NCI-H774 (cell line): ENCODE measurements at places on chromosomes 1 and 21.

DNA sequence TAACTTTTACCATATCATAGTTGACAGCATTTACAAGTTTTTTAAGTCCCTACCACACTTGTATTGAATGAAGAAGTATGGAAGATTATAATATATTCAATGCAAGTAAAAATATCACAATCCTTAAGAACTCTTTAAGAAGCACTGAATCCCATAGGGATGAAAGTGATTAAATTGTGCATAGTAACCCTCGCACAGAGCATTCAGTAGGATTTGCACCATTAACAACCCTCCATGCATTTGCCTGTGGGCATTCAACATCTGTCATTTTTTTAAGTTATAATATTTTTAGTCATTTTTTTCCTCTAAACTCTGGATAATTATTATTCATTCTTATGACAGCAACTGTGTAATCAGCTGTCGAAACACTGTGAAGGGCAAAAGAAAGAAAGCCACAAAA is 10.1 kb downstream of the SELE start:
- DNase-seq: no peak

DNA sequence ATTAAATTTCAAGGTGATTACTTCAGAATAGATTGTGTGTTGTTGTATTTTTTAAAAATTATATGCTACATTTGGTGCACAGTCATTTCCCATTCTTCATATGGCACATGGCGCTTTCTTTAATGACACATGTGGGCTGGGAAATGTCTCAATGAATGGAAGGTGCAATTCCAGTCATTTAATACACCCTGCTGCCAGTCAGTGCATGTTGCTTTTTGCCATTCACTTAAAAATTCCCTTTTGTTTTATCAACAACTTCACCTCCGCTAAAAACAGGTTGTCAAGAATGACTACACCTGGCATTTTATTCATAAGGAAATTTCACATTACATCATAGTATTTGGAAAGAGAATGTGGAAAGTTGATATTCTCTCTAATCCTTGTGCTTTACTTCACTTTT is 716.4 kb upstream of the ADAMTS5 start:
- DNase-seq: no peak

- no peak for DNase-seq
Measured at GRCh38 chr1:208533746-208534598, 289.8 kb upstream of the PLXNA2 start.

DNA sequence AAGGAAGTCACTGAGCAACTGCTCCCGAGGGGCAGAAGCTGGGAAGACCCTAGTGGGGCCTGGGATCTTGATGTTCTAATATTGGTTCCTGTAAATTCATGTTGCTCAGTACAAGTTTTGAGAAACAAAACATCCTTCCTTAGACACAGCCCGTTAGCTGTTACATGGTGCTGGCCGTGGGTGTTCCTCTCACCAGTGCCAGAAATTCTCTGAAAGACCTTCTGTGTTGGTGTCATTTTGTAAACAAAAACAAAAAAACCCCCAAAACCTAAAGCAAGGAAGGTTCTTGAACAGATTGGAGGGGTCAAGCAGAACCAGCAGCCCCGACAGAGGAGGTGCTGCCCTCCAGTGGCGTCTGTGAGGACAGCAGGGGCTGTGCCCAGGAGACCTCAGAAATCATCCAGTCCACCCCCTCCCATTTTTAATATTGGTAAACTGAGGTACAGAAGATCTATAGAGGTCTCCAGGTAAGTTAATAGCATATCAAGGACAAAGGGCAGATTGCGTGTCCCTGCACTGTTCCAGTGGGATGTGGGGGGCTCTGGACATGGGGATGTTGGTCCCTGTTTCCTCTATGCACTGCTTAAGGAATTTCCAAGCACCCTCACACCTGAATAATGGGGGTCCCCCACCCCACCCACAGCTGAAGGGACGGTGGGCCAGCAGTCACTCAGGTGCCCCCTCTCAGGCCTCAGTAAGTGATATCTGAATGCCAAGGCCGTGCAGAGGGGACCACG is 38.2 kb downstream of the SLC2A7 start:
- no peak for DNase-seq

GRCh38 chr21:43854773-43855633 is 10.0 kb upstream of the AGPAT3 start:
- DNase-seq: no peak

- no peak for DNase-seq
Measured at GRCh38 chr1:24644100-24644384, 940 bp downstream of the SRRM1 start.

DNA sequence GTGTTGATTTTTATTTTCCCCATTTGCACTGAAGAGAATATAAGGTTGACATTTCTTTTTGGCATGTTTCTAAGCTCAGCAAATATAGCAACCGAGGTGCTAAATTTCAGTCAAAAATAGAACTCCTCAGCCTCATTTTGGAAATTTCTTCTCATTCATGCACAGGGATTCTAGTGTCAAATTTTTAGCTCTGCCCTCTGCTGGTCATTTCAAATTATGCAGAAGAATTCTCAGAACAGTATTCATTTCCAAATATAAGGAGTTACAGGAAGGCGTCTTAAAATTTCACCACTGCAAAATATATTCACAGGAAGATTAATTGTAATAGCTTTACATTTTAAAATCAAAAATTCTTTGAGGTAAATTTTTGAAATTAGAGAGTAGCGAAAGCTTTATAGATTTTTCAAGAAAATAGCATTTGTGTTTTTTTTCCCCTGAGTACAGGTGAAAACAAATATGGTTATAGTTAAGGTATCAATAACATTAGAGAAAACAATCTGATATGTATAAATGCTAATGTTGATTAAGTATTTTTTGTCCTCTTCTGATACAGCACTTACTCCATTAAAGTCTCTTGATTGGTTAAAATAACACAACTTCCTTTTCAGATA is 57.9 kb downstream of the FMN2 start:
- peak; percentile 57 for DNase-seq

DNA sequence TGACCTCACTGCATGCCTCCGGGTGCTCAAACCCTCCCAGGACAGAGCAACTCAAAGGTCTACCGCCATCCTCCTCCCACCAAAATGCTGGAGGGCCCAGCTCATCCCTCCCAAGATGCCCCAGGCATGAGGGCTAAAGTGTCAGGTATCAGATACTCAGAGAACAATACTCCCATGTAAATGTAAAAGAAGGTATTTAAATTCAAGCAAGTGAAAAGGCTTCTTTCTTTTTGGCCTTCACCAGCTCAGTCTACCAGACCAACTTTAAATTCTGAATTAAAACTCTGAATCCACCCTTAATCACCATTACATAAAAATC is 3.0 kb downstream of the PARP1 start:
- DNase-seq: no peak

DNA sequence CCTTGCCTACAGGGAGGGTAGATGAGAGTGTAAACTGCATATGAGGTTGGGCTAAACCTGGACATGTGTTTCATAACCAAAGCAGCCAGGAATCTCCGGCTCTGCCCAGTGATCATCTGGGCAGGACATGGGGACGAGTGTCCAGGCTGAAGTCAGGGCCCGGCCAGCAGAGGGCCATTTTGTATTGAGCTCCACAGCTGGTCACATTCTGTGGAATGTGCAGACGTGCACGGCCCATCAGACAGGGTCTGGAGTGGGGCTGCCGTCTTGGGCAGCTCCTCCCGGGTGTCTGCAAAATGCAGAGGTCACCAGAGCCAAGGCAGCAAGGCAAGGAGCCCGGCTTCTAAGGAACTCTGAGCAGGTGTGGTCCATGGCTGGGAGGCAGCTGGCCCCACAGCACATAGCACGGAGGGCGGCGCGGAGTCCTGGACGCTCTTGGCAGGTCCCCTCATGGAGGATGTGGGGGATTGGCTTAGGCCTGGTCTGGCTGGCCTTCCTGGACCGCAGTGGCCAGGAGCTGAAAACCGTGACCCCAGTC is 6.2 kb downstream of the LRRC3 start:
- no peak for DNase-seq

DNA sequence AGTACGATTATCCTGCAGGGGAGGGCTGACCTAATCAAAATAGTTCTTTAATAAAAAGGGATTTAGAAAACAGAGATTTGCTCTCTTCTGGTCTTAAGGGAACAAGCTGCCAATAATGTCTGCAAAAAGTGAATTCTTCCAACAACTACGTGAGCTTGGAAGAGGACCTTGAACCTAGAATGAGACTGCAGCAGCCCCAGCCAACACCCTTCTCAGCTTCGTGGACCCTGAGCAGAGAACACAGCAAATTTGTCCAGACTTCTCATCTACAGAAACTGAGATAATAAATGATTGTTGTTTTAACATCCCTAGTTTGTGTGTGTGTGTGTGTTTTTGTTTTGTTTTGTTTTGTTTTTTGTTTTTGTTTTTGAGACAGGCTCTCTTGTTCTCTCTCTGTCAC is 309.4 kb downstream of the GRIK1 start:
- DNase-seq: no peak

- no peak for DNase-seq
Measured at GRCh38 chr1:115790356-115790755, 21.8 kb upstream of the CASQ2 start.

DNA sequence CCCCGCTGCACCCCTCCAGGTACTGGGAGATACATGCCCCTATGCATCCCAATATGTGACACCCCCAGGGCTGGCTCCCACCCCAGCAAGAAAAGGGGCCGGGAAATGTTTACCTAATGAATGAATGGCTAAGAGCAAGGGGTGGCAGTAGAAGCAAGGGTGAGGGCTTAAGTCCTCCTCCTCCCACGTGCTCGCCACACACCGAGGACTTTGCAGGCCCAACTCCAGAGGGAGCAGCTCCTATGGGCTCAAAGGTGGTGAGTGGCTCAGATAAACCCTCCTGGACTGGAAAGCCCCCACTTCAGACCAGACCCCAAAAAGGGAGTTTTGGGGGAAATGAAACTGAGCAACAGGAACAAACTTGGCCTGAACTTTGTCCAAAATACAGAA is 11.4 kb downstream of the SLC45A3 start:
- no peak for DNase-seq

DNA sequence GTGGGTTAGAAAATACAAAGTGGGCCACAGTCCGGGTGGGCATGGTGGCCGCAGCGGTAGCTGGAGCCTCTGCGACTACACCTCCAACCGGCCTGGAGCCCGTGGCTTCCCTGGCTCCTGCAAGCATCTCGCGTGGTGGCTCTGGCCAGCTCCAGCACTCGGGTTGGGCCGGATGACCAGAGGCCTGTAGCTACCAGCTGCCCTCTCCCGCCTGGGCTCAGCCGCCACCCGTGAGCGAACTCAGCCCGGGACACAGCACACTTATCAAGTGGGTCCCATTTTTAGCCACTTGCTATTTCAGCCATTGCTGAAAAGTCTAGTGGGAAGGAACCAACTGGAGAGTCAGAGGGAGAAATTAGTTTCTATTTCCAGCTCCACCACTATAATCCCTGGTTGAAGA is 107.7 kb upstream of the CACYBP start:
- DNase-seq: no peak

GRCh38 chr1:67766141-67766978 is 66.9 kb downstream of the GNG12 start:
- peak; percentile 35 for DNase-seq

DNA sequence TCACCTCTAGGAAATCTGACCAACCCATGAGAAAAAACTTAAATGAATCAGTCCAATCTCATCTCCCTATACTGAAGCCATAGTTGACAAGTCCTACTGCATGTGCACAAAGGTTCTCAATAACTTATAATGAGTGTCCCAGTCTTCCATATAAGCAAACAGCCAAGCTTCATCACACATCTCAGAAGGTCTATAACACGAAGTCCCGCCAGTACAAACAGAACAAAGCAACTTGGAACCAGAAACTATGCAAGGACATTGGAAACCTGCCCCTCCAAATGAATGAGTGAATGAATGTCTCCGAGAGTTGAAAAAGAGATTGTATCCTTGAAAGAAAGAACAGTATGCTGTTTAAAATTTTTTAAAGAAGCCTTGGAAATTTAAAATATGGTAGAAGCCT is 53.6 kb upstream of the IPO9 start:
- DNase-seq: no peak

DNA sequence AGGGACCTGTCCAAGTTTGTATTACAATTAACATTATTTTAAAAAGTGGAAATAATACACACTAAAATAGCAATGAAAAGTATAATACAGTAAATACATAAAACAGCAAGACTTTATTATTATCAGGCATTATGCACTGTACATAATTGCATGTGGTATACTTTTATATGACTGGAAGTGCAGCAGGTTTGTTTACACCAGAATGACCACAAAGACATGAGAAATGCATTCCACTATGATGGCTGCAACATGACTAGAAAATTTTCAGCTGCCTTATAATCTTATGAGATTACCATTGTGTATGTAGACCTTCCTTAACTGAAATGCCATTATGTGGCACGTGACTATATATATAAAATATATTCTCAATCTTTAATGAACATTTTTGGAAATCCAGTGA is 1699.6 kb downstream of the KCNT2 start:
- DNase-seq: no peak

DNA sequence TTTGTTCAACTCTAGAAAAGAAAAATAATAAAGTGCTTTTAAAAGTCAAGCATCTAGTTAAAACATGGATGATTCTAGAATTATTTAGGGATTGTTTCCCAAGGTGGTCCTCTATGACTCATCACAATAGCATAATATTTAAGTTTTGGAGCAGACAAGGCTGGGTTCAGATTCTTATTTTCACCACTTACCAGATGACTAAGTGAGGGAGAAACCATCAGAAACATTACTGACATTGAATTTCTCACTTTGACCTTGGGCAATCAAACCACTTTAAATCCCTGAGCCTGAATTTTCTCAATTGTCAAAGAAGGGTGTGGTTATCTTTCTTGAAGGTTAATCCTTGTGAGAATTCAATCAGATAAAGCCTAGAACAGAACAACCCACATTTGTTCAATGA is 102.5 kb upstream of the PTGFR start:
- DNase-seq: no peak

DNA sequence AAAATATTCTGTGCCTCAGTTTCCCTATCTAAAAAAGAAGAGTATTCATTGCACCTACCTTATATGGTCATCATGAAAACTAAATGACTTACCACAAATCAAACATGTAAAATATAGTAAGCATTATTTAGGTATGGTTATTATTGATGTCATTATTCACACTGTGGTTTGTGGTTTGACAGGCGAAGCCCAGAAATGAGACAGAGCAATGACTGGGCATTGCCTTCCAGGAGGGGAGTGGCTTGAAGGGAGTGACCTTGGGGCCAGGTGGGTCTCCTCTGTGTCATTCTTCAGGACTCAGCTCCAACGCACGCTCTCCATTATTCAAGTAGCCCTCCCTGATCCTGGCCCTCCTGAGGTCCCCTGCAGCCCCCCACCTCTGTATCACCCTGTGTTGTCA is 133.7 kb downstream of the DMRTA2 start:
- DNase-seq: no peak

DNA sequence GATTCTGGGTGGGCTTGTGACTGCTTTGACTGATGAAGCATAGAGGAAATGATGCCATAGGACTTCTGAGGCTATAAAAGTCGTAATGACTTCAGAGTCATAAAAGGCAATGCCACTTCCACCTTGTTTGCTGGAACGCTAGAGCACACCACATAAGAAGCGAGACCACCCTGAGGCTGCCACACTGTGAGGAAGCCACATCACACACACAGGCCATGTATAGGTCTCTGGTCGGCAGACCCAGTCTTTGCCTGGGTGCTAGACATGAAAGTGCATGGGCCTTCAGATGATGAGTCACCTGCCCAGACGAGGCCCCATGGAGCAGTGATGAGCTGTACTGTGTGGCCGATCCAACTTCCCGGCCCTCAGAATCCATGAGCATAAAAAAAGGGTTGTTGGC is 14.2 kb upstream of the KANK4 start:
- no peak for DNase-seq
